T1000 (cell line): ENCODE measurements at places on chromosomes 6 and 20.
A peak's percentile ranks its signal among the peaks of the same experiment; 100 is the strongest.

DNA sequence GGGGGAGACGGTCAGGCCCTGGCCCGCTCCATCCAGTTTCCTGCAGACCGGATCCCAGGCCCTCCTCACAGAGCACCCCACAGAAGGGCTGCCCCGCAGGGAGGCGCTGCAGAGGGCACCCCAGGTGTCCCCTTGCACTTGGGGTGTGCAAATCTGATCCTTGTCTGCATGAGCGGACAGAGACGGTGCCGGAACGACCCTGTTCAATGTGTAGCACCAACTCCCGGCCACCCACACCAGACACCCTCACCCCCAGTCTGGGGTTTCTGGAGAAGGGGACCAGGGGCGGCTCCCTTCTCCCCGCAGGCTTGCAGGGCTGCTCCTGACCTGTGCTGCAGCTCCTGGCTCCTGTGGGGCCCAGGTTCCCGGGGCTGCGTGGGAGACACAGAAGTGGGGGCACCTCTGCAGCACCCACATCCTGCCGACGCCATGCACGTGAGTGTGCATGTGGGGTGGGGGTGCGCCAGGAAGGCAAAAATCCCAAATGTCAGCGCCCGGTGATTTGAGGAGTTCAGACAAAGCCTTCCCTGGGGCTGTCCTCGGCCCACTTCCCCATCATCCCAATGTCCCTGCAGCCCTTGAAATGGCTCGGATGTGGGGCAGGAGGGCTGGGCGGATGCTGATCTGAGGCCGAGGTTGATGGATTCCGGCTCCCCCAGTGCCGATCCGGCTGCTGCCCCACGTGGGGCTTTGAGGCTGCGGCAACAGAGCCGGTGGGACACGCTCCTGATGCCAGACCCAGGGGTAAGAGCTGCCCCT is 85.3 kb upstream of the BHLHE23 start:
- DNase-seq = no peak

DNA sequence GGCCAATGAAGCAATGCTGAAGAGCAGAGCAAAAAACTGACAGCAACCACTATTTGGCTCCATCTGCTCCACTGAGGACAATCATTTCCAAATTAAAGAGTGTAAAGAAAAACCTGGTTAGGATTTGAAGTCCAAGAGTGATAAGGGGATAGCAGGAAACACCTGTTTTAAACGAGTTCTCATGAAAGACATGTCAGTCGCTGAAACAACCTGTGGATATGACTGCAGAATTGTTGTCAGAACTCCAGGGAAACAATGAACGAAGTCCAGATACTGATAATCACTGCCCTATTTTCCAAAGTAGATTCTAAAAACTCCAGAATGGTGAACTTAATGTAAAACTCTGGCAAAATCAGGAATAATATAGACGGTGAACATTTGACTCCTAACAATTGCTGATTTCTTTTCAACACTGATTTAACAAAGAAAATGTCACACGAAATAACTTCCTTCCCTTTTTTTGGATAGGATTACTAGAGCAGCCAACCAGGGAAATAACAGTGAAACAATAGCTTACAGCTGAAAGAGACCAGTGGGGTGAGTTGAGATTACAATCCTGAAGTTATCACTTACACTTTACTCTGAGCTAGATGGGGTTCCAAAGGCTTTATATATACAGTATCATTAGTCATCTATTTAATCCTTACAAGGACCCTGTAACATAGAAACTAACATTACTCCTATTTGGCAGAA is 83.7 kb downstream of the ELOVL5 start:
- DNase-seq = no peak

GRCh38 chr6:43956478-43956877 is 170.8 kb downstream of the MRPL14 start:
- no peak for DNase-seq

DNA sequence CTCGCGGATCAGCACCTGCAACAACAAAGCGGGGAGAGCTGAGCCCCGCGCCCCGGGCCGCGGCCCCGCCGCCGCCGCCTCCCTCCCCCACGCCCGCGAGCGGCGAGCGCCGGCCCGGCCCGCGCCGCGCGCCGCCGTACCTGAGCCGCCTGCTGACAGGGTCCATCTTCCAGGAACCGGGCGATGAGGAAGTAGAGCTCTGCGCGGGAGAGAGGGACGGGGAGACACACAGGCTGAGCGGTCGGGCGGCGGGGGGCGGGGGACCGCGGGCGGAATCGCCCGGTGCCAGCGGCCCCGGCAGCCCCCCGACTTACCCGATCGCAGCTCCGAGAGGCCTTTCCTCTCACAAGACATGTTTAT is 359 bp downstream of the PHIP start:
- no peak for DNase-seq

GRCh38 chr6:138724015-138724414 is 49.6 kb upstream of the CCDC28A start:
- DNase-seq = no peak

GRCh38 chr20:24962182-24962492 is 13.1 kb downstream of the CST7 start:
- no peak for DNase-seq

- DNase-seq = no peak
These were observed 237.7 kb downstream of the HIVEP2 start for GRCh38 chr6:142707255-142707654.

DNA sequence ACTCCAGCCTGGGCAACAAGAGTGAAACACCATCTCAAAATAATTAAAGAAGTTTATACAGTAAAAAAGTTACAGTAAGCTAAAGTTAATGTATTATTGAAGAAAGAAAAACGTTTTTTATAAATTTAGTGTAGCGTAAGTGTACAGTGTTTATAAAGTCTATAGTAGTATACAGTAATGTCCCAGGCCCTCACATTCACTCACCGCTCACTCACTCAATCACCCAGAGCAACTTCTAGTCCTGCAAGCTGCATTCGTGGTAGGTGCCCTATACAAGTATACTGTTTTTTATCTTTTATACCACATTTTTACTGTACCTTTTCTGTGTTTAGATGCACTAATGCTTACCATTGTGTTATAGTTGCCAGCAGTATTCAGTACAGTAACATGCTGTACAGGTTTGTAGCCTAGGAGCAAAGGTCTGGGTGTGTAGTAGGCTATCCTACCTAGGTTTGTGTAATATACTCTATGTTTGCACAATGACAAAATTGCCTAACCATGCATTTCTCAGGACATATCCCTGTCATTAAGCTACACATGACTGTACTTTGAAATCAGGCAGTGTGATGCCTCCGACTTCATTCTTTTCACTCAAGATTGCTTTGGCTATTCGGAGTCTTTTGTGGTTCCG is 16.7 kb downstream of the MGME1 start:
- no peak for DNase-seq

DNA sequence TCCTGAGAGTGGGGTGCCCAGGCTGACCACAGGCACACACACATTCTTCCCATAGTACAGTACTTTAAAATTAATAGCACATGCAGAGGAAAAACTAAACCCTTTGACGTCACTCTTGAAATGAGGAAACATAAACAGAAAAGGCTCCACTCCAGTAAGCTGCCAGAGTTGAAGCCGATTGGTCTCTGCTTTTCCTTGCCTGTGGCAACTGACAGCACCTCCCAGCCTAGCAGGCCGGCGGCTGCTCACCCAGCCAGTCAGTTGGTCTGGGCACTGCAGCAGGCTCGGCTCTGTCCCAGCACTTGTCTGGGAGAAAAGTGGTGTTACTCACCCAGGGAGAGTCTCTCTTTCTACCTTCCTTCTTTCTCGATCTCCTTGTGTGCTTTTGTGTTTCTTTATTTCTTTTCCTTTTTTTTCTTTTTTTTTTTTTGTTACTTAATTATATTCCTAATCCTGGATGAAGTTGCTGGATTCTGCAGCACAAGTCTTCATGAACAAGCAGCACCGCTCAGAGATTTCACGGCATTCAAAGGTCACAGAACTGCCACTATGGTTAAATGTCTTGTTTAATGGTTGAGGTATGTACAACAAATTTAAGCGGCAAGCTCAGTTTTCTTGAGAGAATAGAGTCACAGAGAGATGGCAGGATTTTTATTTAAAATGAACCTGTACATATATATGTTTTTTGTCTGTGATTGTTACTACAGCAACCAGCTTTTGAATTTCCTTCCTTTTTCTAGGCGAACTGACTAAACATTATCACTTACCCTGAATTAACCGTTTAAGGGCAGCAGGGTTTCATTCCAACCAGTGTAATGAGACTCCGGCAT is at the start of gene PDE7B:
Gene PDE7B (plus strand): TSS at position 260 of the 830 bp plus-strand sequence.
- DNase-seq = peak; percentile 80

DNA sequence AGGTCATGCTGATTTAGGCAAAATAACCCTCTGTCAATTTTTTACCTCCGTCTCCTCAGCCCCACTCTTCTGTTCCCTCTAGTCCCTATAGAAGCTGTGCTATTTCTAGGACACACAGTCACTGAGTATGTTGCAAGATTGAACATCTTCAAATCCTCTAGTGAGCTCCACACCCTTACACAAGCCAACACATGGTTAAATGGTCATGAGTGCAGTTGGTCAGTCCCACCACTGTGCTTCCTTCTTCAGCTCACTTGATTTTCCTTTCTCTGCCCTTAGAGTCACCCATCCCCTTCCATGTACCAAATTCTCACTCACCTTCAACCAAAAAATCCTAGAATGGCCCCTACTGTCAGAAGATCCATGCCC is 48.2 kb upstream of the F13A1 start:
- no peak for DNase-seq

- DNase-seq = no peak
These were observed 312.3 kb downstream of the CDC5L start for GRCh38 chr6:44699851-44700250.

DNA sequence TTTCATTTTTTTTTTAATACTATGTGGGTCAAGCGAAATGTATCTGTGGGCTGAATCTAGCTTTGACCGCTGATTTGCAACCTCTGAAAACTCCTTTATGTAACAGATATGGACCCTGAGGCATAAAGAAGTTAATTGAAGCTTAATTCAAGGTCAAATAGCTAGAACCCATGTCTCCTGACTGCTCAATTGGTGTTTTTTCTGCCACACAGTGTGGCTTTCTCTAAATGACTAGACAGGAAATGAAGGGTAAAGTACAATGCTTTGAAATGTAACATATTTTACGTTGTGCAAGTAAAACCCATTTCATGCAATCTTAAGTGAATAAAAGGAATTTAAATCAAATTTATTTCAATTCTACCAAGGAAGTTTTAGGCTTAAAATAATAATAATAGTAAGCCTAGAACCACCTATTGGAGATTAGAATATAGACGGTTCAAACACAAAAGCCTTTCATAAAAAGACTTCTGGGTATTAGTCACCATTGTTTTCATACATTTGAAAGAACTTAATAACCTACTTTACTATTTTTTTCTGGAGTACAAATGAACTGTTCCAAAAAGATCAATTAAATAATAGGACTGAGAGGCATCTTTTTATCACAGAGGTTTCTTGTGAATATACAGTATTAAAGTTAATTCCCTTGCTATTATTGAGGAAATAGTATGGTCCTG is 279.8 kb downstream of the EPHA7 start:
- DNase-seq = no peak

DNA sequence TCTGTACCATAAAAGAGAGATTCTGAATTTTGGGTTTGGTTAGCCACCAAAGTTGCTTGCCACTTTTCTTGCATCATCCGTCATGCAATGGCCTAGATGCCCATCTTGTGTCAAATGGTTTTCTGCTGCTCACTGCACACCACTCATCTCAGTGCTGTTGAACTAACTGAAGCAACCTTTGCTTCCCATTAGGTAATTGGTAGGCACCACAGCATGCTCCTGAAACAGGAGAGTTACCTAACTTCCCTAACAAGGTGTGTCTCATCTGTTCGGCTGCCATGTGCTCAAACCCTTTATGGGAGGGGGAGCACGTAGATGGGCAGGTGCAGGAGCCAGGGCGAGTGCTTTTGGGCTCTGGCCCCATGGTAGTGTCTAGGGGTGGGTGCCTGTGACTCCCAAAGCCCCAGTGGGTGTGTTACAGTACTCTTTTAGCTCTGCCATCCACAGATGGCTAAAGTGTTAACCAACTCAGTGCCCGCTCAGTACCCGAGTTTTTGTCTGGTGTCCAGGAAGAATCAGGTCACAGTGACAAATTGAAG is 147.4 kb upstream of the SPACA1 start:
- DNase-seq = no peak

GRCh38 chr6:89667872-89668556 is 29.5 kb upstream of the LYRM2 start:
- no peak for DNase-seq

DNA sequence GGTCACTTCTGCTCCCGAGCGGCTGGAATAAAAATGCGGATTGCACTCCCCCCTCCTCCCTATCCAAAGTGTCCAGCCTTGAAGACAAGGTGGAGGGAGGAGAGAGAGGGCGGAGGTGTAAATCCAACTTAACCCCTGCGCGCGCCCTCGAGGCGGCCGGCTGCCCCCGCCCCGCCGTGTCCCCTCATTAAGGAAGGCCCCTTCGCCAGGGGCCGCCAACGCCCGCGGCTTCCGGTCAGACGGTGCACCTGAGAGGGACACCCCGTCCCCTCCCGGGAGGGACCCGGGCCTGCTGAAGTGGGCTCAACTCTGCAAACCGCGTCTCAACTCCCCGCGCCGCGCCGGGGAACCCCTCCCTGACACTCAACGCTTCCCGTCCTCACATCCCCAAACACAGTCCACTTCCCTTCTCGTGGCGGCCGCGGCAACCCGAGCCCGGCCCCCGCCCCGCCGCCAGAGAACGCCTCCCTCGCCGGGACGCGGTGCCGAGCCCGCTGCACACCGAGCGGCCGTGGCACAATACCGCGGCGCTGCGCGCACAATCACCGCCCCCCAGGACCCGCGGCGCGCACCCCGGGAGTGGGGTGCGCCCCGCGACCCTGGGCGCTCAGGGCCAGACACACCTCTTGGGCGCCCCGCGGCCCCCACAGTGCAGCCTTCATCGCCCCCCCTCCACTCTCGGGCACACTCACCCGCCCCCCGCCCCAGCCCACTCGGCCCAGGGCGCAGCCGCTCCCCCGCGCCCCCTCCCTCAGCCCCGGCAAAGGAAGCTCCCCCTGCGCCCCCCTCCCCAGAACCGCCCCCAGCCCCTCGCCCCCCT is 102.5 kb downstream of the NOL4L start:
- no peak for DNase-seq

GRCh38 chr6:165726965-165727381 is 63.9 kb upstream of the PDE10A start:
- DNase-seq = no peak

- no peak for DNase-seq
These were observed 5.7 kb upstream of the CD93 start for GRCh38 chr20:23091721-23092383.

GRCh38 chr6:31728767-31729514 is at the start of gene DDAH2:
Gene DDAH2, minus strand, starts transcription at chr6:31729299. Its CDS starts 138 bp downstream, at chr6:31729161.
- no peak for DNase-seq

DNA sequence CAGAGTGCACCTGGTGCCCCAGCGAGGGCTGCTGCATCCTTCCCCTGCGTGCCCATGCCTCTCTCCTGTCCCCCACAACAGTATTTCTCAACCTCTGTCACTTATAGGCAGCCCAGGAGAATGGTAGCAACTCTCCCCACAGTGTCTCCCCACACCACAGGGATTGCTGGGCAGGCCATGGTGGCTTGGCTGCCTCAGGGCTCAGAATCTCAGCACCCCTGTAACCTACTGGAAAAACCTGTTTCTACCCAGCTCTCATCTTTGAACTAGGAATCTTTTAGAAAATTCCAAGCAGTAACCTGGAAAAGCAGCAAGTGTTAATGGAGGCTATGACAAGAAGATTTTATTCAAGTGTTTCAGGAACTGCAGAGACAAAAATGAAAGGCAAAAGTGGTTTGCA is 38.0 kb downstream of the CD164 start:
- DNase-seq = no peak

- no peak for DNase-seq
These were observed 123.5 kb downstream of the ADGRB3 start for GRCh38 chr6:68758559-68758958.

- DNase-seq = no peak
These were observed 1062.0 kb downstream of the HACE1 start for GRCh38 chr6:103797738-103798137.
